Left renal cortex interstitium (tissue), 4 donors: ENCODE measurements at places on chromosomes 1 and 21.

DNA sequence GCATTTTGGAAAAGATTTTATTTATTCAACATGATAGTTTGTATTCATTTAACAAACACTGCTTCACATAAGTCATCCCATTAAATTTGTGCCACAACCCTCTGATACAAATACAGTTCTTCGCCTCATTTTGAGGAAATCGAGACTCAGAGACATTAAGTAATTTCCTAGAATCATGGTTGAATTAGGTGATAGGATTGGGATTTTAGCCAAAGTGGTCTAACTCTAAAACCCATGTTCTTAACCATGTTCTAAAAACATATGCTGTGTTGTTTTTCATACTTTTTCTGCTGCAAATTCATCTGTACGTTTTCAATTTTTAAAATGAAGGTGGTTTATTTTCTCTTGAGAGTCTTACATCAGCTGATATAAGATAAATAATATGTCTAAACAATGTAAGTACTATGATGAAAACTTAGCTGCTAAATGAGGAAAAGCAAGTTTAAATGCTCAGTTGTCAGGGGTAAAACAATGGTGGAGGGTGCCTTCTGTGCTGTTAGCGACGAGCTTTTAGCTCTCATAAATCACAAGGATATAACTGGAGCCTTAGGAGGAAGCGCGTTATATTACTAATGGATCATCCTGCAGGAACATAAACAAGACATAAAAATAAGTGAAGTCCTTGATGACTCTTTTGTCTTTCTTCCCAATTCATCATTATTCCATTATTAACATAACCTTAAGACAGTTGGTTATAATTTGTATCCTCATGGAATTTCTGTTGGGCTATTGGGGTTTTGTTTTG, 97.7 kb downstream of the CACHD1 start:
- DNase-seq: no peak

DNA sequence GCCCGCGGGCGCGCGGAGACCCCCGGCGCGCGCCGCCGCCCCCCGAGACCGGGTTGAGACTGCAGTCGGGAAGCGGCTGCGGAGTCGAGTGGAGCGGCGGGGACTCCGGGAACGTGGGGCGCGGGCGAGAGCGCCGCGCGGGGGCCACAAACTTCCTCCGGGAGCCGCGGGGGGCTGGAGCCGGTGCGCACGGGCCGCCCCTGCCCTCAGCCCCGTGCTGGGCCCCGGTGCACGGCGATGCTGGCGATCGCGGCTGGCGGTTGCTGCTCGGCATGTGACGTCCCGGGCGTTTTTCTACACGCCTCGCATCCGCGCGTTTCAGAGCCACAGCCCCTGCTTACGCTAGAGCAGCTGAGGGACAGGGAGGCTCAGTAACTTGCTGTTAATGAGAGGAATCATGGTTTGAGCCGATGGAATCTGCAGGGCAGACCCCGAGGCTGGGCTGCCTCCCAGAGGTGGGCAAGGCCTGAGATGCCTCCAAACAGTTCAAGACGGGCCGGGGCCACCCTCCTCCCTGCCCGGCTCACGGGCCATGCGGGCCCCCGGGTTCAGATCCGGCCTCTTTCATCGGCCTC, 520 bp downstream of the TMEM201 start:
- DNase-seq: no peak

DNA sequence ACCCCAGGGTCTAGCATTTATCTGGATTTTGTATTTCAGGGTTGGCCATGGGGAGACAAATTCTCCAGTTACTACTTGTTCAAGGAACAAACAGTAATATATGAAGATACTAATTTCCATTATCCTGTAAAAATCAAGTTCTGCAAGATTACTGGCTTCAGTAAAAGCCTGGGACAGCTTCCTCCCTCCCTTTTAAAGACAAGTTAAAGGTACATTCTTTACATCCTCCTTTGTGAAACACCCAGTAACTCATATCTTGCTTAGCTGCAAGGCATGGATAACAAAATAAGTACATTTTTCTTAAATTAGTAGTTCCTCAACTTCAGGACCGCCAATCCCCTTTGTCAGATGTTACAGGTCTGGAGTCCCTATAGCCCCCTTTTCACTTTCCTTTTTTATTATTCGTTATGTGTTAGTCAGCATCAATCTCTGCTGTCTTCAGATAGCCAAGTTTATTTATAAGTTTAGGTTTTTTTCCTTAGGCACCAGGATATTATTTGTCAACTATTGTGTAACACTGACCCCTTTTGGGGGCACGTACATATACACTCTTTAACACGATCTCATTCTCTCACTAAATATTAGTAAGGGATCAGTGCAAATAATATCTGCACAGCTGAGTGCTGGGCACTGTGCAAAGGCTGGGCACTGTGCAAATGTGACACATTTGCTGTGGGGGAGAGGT, 9.8 kb downstream of the ERRFI1 start:
- no peak for DNase-seq

DNA sequence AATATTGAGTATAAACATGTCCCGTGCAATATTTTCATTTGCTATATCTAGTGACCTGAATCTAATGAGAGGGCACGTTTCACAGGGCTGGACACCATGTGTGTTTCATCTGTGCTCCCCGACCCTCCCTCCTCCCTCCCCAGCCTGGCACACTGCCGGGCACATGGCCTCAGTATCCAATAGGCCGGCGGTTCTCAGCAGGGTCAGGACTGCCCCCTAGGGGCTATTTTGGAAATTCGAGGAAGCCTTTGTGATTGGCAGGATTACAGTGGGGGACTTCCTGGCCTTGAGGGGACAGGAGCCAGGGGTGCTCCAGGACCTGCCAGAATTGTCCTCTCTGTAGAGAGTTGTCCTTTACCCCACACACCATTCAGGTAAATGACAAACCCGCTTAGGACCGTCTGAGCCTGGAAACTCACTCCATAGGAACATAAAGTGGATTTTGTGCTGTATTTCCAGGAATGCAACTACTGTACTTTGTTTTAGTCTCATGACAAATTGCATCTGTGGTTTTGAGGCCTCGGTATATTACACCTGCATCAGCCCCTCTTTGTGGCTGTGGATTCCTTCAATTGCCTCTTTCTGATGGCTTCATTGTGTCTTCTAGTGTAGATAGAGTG, 109.5 kb upstream of the SIM2 start:
- no peak for DNase-seq

- DNase-seq: no peak
Measured at GRCh38 chr1:6003568-6004411, 11.6 kb upstream of the NPHP4 start.

GRCh38 chr1:233389893-233390292, 62.4 kb downstream of the MAP3K21 start:
- DNase-seq: no peak

GRCh38 chr1:147541672-147542568, 619 bp downstream of the BCL9 start:
- peak; percentile 45 for DNase-seq

GRCh38 chr1:107975851-107976250, 10.9 kb upstream of the VAV3 start:
- DNase-seq: no peak

DNA sequence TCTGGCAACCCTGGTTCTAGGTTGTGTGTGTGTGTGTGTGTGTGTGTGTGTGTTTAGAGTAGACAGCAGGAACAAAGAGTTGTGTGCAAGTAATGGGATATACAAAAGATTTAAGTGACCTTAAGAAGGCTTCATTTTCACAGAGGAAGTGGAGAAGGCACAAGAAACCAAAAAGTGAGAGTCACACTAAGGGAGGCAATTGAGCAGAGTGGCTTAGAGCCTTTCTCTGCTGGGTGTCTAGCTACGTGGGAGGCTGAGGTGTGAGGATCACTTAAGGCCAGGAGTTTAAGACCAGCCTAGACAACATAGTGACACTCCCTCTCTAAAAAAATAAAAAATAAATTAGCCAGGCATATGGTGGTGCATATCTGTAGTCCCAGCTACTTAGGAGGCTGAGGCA, 44.4 kb upstream of the HAO2 start:
- DNase-seq: no peak

DNA sequence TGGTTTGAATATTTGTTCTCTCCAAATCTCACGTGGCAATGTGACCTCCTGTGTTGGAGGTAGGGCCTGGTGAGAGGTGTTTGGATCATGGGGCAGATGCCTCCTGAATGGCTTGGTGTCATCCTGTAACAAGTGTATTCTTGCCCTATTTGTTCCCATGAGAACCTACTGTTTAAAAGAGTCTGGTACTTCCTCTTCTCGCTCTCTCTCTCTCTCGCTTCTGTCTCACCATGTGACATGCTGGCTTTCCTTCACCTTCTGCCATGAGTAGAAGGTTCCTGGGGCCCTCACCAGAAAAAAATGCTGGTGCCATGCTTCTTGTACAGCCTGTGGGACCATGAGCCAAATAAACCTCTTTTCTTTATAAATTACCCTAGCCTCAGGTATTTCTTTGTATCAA, 8.4 kb upstream of the PAXBP1 start:
- DNase-seq: no peak

- no peak for DNase-seq
Measured at GRCh38 chr1:31239653-31240241, at the start of gene NKAIN1. Gene NKAIN1 (minus strand): TSS chr1:31239887. CDS start chr1:31239547, 340 bp downstream.

DNA sequence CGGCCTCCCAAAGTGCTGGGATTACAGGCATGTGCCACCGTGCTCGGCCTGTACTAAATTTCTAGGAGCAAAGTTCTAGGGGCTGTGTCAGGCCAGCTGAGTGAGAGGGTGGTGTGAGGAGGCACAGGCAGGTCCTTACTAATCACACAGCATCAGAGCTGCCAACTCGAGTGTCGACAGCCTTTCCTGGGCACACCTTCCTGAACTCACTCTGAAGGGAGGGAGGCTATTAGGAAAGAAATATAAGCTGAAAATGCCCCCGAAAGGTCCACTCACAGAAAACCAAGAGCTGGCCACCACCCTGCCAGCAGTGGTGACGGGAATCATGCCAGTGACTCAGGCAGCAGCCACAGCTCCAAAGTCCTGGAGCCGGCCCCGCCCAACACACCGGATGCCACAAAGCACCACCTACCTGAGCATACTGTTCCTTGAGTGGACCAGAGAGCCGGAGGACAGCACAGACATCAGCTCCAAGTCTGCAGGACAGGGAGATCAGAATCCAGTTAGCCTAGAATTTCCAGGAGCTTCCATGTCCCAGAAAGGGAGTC, 4.5 kb downstream of the PMVK start:
- DNase-seq: no peak

GRCh38 chr1:153944005-153944826, 2.3 kb downstream of the DENND4B start:
- DNase-seq: no peak

- DNase-seq: no peak
Measured at GRCh38 chr1:227731241-227731677, 3.8 kb downstream of the JMJD4 start.

- no peak for DNase-seq
Measured at GRCh38 chr1:192100686-192101468, 57.4 kb upstream of the RGS18 start.

- DNase-seq: no peak
Measured at GRCh38 chr1:88678405-88678804, 5.7 kb upstream of the PKN2 start.

GRCh38 chr21:45927851-45928850, 53.4 kb upstream of the COL6A1 start:
- DNase-seq: no peak

DNA sequence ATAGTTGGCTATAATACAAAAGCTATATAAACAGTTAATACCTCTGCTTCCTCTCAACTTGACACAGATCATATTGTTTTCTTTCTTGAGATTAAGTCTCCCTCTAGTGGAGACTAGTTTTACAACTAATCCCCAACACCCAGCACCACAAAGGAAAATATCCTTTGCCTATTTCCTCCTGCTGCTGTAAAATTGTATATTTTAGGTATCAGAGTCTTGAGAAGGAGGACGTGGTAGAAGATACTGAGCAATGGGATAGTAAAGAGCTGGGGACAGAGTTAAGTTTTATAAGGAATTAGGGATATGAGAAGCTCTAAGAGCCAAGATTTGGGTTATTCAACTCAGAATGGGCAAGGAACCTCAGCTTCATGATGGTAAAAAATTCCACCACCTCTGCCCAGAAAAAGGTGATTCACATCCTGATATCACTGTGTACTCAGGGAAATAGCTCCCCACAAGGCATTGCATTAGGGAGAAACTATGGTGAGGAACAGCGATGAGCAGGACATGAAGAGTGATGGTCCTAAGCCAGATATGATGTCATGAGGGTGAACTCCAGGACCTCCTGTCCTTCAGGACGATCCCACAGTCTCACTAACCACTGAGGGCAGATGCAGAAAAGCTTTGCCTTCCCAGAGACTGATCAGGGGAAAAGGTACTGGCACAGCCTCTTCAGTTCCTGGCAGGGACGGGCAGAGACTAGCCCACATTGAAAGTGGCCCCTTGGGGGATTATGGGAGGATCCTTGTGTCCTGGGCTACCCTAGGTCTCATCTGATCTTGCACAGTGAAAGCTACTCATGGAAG, 14.7 kb upstream of the CFAP126 start:
- DNase-seq: no peak

DNA sequence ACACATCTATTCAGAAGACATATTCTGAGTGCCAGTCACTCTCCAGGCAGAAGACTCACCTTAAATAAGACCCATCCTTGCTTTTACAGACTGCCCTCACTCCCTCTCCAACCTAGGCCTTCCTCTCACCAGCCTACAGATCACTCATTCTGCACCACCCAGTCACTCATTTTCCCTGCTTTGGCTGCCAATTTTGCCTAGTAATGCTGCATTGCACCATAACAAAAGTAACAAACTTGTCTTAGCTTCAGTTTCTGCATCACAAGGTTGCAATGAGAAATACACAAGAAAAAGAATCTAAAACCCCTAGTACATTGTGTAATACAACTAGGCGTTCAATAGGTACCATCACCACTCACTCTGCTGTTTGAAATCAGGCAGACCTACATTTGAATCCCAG, 292.4 kb downstream of the PLPP3 start:
- no peak for DNase-seq

GRCh38 chr1:19068639-19069276, 112.3 kb upstream of the IFFO2 start:
- no peak for DNase-seq

GRCh38 chr1:180609643-180610555, 21.9 kb upstream of the XPR1 start:
- DNase-seq: no peak

- no peak for DNase-seq
Measured at GRCh38 chr1:36885540-36886357, 148.6 kb downstream of the GRIK3 start.

DNA sequence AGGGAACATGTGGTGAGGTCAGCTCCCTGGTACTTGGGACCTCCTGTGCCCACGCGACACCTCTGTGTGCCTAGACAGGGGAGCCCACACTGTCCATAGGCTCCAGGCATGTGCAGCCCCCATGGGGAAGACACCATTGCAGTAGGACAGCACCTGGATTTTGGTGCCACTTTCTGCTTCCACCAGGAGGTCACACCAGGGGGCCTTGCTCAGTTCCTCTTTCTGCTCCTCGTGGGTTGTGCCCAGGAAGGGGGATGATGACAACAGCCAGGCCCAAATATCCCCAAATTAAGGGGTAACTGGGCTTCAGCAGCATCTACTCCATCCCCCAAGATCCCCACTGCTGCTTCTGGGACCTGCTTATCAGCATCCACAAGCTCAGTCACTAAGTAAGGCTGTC, 358.2 kb upstream of the KAZN start:
- no peak for DNase-seq

GRCh38 chr1:97691325-97691724, 229.5 kb downstream of the DPYD start:
- DNase-seq: no peak

GRCh38 chr1:64691626-64692025, 53.2 kb upstream of the RAVER2 start:
- no peak for DNase-seq
